Stimulated activated CD4-positive, alpha-beta T cell treated with anti-CD3 and anti-CD28 coated beads, Interleukin-12 subunit alpha, Interleukin-12 subunit beta, amount 100 ng/mL, for 48 hours (primary cell): ENCODE measurements at places on chromosomes 16 and 17.
A peak's percentile ranks its signal among the peaks of the same experiment; 100 is the strongest.

GRCh38 chr17:49633250-49633649 is 44.6 kb downstream of the SPOP start:
- no peak for DNase-seq

DNA sequence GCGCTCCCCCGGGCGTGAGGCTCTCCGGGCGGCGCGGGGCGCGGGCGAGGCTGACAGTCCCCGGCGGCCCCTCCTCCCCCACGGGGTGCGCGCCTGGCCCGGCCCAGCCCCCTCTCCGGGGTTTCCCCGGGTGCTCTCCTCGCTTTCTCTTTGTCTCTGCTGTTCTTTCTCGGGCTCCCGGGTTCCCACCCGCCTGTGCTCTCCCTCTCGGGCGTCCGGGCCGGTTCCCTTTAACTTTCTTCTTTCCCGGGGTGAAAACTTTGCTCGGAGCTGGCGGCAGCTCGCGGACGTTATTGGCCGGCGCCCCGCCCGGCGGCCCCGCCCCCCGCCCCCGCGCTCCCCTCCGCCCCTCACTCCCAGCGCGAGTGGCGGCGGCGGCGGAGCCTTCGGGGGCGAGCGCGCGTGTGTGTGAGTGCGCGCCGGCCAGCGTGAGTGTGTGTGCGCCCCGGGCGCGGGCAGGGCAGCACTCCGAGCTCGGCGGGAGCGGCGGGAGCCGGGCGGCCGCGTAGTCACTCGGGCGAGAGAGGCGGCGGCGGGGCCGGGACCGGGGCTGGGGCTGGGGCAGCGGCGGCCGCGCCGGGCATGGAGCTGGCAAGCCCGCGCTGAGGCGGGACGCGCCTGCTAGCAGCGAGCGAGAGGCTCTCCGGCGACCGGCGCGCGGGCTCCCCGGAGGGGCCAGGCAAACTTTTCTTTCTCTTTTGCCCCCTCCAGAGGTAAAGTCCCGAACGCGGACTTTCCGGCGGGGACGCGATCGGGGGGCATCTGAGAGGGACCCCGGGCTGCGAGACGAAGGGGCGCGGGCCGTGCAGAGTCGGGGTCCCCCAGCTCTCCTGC is at the start of gene NTN1:
NTN1 (plus strand) TSS at position 353 of the 834 bp plus-strand sequence. CDS start 864 bp downstream, outside the sequence.
- peak; percentile 27 for DNase-seq

- DNase-seq: no peak
Measured at GRCh38 chr16:88017587-88018101, 66.4 kb downstream of the BANP start.

DNA sequence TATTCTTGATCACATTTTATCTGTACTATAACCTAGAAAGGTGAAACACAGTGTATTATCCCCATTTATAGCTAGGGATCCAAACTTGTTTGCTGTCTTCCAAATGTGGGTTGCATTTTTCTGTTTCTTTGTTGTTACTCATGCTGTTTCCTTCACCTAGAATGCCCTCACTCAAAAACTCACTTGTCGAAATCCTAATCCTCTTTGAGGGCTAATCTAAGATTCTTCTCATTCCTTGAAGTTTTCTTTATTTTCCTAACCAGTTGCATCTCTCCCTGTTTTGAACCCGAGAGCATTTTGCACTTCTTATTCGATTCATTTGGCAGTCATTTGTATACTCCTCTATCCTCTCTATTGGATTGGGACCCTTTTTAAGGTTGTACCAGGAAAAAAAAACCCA is 9.6 kb downstream of the CALCOCO2 start:
- DNase-seq: no peak

GRCh38 chr17:45404870-45405249 is 27.8 kb downstream of the ARHGAP27 start:
- DNase-seq: no peak

DNA sequence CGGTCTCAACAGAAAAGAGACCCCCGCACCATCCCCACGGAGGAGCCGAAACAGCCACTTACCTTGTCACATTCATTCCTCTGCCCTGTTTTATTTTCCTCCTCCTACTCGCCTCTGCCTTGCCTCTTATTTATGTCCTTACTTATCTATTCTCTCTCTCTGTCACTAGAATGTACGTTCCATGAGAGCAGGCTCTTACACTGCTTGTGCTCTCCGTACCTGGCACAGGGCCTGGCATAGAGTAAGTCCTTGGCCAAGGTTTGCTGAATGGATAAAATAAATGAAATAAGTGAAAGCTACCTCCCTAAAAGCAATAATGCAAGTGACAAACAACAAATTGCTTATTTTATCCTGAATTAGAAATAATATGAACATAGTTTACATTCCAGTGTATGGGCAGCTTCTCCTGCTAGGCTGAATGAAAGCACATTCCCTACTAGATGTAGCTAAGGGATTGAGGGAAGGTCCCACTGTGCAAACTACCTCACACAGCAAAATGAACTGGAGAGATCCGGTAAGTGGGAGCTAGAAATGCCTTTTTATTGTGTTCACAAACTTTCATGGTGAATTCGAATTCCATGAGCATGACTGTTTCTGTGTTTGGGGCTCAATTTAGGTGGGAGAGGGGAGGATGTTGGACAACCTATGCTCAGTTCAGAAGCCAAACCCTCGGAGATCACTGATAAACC is 173.1 kb downstream of the PARN start:
- DNase-seq: no peak

DNA sequence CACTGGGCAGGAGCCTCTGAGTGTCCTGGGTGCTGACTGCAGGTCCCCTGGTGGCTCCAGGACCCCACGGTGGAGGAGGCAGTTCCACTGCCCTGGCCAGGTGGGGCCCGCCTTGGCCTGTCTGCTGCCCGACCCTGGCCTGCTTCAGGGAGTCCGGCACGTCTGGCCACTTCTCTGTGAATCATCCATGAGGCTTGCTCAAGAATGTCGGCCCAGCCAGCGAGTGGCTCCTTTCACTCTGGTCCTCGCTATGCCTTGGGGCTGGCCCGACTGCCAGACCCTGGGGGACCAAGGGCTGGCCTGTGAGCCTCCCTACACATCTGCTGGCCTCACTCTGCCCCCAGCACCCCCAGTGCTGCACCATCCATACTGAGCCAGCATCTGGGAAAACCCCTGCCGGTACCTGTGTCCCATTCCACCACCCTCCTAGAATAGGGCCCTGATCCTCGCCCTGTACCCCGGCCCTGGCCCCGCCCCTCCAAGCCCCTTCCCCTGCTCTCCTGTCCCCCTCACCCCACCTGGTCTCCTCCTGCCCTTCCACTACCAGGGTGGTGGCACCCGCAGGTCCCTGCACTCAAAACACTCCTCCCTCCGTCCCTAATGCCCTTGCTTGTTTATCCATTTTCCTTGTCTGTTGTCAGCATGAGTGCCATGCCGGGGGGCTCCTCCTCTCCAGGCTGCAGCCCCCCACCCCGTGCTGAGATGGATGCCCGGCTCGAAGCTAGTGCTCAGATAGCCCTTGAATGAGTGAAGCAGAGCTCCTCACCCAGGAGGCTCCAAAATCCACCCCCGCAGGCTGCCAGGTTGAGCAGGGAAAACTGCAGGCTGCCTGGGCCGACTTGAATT is 35.5 kb downstream of the ADCY7 start:
- no peak for DNase-seq

DNA sequence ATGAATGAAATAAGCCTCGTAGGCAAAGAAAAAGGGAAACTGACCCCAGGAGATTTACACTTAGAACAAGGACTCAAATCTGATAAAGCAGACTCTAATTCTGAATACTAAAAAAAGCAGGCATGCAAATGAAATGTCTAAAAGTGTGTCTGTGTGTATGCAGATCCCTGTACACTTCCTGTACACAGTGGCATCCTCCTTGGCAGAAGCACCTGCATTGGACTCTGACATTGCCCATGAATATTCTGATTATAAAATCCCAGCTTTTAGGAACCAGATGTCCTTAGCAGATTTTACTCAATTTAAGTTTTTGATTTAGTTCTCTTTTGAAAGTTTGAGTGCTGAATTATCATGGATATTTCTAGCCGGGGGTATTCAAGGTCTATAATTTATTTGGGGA is 306.0 kb upstream of the CDH8 start:
- no peak for DNase-seq

- DNase-seq: peak; percentile 33
Measured at GRCh38 chr16:57284209-57284951, at the start of gene PLLP. PLLP (minus strand) TSS chr16:57284672; CDS start chr16:57284540, 132 bp downstream.

DNA sequence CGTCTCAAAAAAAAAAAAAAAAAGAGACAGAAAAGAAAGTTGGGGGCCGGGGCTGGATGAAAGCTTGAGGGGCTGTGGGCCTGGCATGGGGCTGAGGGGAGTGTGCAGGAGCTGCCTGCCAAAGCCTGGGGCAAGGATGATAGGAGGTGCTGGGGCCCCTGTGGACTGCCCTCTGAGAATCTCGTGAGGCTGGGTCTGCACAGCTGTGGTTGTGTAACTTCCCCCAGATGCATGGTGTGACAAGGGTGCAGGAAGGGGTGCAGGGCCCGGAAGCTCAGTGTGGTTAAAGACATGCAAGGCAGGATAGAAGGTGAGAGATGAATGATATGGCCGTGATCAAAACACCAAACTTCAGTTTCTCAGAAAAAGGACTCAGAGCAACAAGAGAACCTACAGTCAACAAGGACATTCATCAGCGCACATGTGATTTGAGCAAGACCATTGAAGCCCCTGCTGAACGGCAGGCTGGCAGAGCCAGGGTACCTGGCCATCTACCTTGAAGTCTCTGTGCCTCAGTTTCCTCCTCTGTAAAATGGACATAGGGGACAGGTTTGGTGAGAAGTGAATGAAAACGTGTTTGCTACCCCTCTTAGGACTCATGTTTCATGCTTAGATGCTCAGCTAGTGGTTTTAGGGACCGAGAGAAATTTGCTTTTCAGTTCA is 9.6 kb downstream of the IL32 start:
- DNase-seq: peak; percentile 70

DNA sequence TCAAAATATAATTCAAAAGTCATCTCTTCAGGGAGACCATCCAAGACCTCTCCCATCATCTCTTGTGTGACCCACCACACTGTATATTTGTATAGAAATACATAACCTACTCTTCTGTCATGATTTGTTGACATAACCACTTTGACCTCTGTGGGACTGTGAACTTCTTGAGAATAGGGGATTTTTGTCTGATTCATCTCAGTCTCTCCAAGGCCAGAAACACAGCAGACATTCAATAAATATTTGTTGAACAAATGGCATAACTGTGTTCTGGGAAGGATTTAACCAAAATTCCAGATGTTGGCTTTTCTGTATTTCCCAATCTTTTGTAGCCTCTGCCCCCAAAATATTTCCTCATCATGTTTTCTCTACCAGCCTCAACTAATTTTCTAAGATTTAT is 169.7 kb downstream of the CDH11 start:
- no peak for DNase-seq

- DNase-seq: no peak
Measured at GRCh38 chr17:81687770-81688541, 4.1 kb downstream of the HGS start.

- no peak for DNase-seq
Measured at GRCh38 chr17:78337244-78338109, 22.4 kb downstream of the SOCS3 start.

- no peak for DNase-seq
Measured at GRCh38 chr16:9176547-9177418, 85.3 kb downstream of the HAPSTR1 start.

GRCh38 chr16:89366561-89367537 is 123.5 kb downstream of the ANKRD11 start:
- no peak for DNase-seq

- DNase-seq: no peak
Measured at GRCh38 chr16:87361916-87362619, 21.5 kb downstream of the FBXO31 start.

DNA sequence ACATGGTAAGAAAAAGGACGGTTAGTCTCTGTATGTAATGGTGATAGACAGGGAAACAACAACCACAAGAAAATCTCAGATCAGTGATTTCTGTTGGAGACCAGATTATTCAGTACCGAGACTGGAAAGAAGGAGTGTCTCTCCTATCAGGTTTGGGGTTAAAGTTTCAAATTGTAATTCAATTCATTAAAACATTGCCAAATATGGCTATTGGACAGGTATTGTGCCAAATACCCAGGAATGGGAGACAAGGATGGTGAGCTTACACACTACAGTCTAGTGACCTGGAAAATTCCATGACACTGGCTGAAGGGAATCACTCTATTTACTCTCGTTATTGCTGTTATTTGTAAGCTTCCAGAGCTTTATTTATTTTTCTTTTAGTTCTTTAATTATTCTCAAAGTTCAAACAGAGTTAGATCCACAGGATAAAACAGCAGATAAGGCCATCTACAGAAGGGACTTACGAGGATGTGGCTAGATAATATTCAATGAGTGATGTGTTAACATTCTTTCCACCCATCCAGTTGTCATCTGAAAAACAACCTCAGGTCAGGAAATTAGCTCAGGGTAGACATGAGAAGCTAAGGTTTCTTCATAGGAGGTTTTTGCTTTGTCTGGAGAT is 25.1 kb upstream of the MMD start:
- DNase-seq: no peak

GRCh38 chr17:69448431-69449102 is 34.1 kb downstream of the MAP2K6 start:
- DNase-seq: no peak

DNA sequence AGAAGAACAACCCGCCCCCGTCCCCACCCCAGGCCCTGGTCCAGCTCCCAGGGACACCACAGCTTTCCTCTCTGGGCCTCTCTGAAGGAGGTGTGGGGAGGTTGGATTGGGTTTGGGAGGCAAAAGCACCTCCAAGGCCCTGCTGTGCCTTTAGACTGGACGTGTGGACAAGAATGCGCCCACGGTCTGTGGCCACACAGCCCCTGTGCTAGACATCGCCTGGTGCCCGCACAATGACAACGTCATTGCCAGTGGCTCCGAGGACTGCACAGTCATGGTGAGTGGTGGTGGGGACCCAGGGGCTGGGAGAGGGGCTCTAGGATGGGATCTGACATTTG is 3.0 kb downstream of the CORO1A start:
- peak; percentile 19 for DNase-seq

DNA sequence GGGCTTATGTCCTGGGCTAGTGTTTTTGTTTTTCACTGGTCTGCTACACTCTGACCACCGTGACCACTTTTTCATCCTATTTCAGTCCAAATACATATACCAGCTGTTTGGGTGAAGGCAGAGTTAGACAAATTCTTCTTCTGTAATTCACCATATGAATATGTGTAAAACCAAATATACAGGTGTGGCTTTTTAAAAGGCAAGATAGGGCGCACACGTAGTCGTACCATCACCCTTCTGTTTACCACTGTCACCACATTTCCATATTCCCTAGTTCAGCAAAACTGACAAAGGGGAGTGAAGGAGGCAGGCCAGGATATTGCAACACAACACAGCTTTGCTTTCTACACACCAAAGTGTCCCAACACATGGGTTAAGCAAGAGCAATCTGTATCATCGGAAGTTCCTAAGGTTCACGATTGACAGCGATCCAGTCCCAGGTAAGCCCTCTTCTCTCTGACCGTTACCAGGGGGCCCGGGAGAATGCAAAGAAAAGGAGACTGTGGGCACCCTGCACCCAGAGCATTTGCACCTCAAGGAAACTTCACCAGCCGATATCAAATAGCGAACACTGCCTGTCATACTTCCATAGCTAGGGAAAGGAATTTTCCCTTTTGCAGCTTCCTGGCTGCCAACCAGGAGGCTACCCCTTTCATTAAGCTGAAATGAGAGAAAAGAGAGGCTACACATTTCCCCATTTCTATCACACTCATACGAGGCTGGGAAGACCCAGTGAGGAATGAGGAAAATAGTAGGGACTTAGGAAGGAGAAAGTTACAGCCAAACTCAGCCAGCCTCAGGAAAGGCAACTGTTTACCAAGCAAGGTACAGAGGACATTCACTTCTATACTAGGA is 23.1 kb downstream of the CREBBP start:
- DNase-seq: no peak
